ENCODE measurements at places on chromosomes 5 and 9.

- no peak for DNase-seq
Measured at GRCh38 chr5:45578270-45578669, 117.9 kb downstream of the HCN1 start.

- DNase-seq = peak; percentile 87
Measured at GRCh38 chr5:88729084-88729828, 153.7 kb downstream of the MEF2C start.

GRCh38 chr9:78132701-78133058, 101.1 kb upstream of the GNAQ start:
- no peak for DNase-seq

GRCh38 chr5:11310158-11310557, 549.1 kb upstream of the DAP start:
- DNase-seq = no peak

- no peak for DNase-seq
Measured at GRCh38 chr9:75803130-75803529, 87.3 kb upstream of the PCSK5 start.

GRCh38 chr9:18806232-18807080, 226.6 kb downstream of the SAXO1 start:
- no peak for DNase-seq

DNA sequence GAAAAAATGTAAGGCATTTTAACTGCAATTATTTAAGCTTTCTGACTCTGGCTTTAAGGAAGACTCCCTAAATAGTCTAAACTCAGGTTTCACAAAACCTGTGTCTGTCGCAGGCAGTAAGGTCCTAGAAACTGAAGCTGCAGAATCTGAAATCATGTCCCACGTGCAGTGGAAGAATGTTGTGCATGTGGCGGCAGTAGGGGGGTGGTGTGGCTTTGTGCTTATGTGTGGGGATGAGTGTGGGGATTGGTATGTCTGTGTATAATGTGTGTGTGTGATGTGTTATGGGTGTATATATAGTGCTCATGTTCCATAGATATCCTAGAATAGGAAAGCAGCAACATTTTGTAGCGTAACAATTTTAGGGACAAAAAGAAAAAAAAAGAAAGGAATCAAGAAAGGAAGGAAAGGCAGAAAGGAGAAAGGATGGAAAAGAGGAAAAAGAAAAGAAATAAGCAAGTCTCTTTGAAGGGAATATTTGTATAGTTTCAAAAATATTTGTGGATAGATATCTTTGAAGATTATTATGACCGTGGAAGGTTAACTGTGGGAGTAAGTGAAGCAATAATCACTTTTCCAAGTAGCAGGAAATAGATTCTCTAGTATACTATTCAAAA, 6.6 kb downstream of the ANKDD1B start:
- DNase-seq = no peak

DNA sequence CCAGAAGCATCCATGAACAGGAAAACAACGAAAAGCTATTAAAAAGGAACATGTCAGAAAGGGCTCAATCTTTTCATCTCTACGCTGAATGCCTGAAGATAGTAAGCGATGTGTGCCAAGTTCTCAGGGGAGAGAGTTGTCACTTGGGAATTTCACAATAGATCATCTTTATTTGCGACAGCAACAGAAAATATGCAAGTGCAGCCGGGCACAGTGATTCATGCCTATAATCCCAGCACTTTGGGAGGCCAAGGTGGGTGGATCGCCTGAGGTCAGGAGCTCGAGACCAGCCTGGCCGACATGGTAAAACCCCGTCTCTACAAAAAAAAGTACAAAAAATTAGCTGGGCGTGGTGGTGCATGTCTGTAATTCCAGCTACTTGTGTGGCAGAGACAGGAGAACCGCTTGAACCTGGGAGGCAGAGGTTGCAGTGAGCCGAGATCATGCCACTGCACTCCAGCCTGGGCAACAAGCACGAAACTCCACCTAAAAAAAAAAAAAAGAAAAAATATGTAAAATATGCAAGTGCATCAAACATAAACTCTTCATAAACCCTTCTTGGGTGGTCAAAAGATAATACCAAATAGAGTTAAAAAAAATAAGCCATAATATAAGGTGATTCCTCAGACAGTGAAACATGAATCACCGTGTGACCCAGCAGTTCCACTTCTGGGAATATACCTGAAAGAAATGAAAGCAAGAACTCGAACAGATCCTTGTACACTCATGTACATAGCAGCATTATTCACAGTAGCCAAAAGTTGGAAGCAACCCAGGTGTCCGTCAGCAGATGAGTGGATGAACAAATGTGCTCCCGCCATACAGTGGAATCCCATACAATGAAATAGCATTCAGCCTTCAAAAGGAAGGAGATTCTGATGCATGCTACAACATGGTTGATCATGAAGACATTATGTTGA, 16.2 kb downstream of the SFXN1 start:
- DNase-seq = no peak

- DNase-seq = no peak
Measured at GRCh38 chr5:53463909-53464621, 16.4 kb upstream of the FST start.

GRCh38 chr5:146409054-146409671, 38.0 kb upstream of the TCERG1 start:
- DNase-seq = no peak

DNA sequence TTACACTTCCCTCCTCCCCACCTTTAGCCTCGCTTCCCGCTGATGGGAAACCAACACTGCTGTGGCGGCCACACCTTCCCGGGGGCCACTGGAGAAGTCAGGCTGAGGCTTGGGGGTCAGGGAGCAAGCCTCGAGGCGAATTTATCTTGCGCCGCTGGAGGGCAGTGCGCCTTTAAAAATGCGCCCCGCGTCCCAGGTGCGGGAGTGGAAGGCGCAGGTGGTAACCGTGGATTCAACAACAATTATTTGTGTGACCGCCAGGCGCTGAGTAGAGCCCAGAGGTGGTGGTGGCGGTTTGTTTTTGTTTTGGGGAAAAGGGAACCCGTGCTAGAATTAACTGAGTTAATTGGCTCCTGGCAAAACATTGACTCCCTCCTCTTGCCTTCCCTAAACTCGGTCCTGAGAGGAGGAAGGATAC, 1.1 kb downstream of the CFAP77 start:
- DNase-seq = peak; percentile 59

All from testis (tissue), 5 donors.